ENCODE measurements at places on chromosomes 16 and 17. TPM values are rescaled to one million over a fixed set of nuclear protein-coding genes. Genes with fewer than 3 reads are reported as not detected.

The ICAM2 gene
- 26.8 TPM for polyA plus RNA-seq

The TBX2 gene
- polyA plus RNA-seq = 9.3 TPM

DNA sequence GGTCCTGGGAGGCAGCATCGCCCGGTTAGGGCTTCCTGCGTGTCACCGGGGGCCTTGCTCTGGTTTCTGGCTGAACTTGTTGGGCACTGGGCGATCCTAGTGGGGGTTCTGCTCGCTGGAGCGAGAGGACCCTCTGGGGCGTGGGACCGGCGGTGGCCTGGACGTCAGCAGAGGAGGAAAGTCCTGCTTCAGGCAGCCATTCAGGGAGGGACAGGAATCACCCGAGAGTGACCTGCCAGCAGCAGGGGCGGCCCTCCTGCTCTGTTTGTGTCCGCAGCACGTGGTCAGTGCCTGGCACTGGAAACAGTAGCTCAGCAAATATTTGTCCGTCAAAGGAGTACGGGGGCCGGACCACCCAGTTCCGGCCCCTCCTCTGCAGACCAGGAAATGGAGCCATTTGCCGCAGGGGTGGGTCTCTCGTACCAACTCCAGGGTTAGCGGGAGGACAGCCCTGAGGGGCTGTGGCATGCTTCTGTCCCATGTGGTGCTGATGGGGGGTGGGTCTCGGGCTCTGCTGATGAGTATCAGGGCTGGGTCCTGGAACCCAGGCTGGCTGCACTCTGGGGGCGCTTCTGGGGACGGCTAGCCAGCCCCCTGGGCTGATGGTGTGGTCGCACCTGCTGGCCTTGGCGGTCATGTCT is 48.3 kb downstream of the BAIAP2 start:
- DNase-seq = no peak

The KIF18B gene
- polyA plus RNA-seq = 12.1 TPM

- no peak for DNase-seq
These were observed 68.8 kb upstream of the HSBP1 start for GRCh38 chr16:83738923-83739503.

The EPX gene
- 0.75 TPM for polyA plus RNA-seq

- no peak for DNase-seq
These were observed 73.4 kb upstream of the SDK2 start for GRCh38 chr17:73717690-73718089.
